ENCODE measurements at places on chromosomes 11 and 22. TPM values are rescaled to one million over a fixed set of nuclear protein-coding genes. Genes with fewer than 3 reads are reported as not detected.

Gene GVQW3
- total RNA-seq: 1.4 TPM

Gene MFRP
- not detected for total RNA-seq

Gene MYO7A
- total RNA-seq: 0.13 TPM

Gene LIMK2
- 125 TPM for total RNA-seq

Gene P2RX6
- 20.8 TPM for total RNA-seq

Gene SMIM38
- 0.72 TPM for total RNA-seq

Gene OSBPL5
- total RNA-seq: 68.8 TPM

Gene TMPRSS6
- total RNA-seq: not detected

Gene TIMP3
- total RNA-seq: 195 TPM

Gene CRYBA4
- not detected for total RNA-seq

Gene DEPDC7
- total RNA-seq: 4.6 TPM

Gene DDX25
- not detected for total RNA-seq

Gene TMEM191C
- 1.1 TPM for total RNA-seq

Gene LTO1
- total RNA-seq: 28.0 TPM

Gene LUZP2
- total RNA-seq: 0.07 TPM

Gene OR8H3
- total RNA-seq: not detected

Gene EED
- 14.1 TPM for total RNA-seq

Gene ZBTB3
- 11.7 TPM for total RNA-seq

Gene CCDC188
- 2.7 TPM for total RNA-seq

Gene SYNGR1
- 7.2 TPM for total RNA-seq

Gene SLC37A2
- 1.7 TPM for total RNA-seq
